ENCODE measurements at places on chromosomes 2 and 18. TPM values are rescaled to one million over a fixed set of nuclear protein-coding genes. Genes with fewer than 3 reads are reported as not detected.

DNA sequence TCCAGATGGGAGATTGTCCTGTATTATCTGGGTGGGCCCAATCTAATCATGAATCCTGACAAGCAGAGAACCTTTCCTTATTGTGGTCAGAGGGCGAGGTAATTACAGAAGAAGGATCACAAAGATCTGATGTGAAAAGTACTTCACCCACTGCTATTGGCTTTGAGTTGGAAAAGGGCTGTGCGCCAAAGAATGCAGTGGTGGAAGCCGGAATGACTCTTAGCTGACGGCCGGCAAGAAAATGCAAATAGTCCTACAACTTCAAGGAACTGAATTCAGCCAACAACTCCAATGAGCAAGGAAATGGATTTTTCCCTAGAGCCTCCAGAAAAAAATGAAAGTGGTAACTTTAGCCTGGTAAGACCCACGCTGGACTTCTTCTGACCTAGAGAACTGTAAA is 67.3 kb downstream of the CTNNA2 start:
- DNase-seq = peak; percentile 72

GRCh38 chr2:145484448-145485097 is 964.7 kb upstream of the ZEB2 start:
- peak; percentile 76 for DNase-seq

DNA sequence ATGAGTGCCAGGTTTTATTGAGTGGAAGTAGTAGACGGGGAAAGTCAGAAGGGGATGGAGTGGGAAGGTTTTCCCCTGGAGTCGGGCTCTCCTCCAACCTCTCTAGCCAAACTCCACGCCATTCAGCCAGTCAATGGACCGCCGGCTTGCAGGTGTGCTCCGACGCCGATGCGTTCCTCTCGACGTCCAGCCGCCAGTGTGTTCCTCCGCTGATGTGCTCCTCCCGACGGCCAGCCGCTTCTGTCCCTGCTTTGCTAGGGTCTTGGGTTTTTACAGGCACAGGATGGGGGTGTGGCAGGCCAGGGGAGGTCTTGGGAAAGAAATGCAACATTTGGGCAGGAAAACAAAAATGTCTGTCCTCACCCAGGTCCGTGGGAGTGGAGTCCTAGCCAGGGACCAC is 94.3 kb upstream of the TEX51 start:
- DNase-seq = no peak

DNA sequence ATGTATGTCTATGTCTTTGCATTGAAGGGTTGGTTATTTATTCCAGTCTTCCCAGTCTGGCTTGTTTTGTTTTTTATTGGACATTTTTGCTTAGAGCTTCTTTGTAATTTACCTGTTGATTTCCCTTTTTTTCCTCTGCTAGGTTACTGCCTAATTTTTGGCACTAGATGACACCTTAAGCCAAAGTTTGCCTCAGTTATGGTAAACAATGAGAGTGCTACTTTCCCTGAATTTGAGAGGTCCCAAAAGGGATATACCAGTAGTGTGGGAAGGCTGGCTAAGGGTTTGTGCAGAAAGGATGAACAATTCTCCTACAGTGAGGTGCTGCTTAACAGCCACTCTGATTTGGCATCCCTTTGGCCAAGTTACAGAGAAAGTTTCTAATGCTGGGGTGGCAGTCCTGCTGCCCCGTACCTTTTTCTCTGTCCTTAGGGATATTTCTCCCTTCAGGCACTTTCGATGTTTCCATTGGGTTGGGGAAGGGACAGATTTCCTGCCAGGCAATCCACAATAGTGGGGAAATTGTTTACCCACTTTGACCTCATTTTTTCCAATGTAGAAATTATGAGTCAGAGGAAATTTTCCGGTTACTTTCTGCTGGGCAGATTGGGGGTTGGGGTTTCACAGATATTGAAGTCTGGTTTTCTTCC is 354.9 kb downstream of the PTPRM start:
- DNase-seq = peak; percentile 80

DNA sequence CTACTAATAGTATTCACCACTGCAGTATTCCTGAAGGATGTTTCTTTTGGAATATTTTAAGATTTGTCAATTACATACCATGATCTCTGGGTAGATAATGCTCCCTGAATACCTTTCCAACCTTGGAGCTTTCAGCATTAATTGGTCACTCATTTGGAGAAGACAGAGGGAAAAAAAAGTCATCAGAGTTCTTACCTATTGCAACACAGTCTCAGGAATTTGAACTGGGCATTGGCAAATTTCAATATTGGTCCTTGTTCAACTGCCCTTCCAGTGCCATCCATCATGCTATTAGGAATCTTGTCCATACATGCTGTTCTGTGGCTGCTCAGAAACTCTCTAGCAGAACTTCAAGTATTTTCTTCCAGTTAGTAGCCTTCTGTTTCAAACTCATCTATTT is 83.6 kb upstream of the KCNJ3 start:
- DNase-seq = no peak

GRCh38 chr2:75606761-75607399 is 39.7 kb upstream of the MRPL19 start:
- DNase-seq = no peak

DNA sequence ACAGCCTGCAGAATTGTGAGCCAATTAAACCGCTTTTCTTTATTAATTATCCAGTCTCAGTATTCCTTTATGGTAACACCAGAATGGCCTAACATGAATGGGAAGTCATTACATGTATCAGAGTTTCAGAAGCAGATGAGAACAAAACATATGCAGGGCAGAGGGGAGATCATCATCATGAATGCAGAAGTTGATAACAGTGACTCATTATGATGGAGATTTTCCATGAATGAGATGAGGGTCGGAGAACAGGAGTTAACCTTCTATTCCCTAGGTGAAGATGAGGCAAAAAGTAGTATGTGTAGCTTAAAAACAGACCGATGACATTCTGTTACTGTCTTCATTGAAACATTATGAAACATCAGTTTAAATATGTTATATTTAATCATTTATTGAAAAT is 59.5 kb upstream of the PPM1B start:
- no peak for DNase-seq

DNA sequence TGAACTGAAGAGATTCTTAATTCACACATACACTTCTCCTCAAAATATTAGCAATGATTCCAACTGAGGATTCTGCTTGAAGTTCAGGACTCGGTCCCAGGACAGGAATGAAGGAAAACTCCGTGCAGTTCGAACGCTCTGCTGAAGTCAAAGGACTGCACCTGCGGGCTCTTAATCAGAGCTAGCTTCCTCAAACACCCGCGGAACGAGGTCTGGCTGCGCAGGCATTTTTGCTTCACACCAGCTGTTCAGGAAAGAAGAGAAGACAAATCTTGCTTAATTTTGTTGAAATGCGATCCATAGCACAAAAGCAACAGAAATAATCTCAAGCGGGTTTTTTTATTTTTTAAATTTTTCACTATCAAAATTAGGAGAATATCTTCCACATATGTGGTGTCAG is 175.6 kb downstream of the LAMA1 start:
- no peak for DNase-seq

DNA sequence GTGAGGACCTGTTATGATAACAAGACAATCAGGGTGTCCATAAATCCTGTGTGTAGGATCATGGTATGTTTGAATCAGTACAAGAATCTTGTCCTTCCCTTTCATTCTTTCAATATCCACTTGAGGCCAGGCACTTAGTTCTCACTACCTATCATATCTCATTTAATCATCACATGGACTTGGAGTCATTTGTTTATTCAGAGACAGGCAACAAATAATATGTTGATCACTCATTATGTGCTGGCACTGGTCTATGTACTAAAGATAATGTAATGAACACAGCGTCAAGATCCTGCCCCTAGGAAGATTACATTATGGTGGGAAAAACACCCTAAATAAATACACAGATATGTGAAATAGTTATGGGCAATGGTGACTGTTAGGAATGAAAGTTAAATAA is 342.6 kb downstream of the LPIN1 start:
- no peak for DNase-seq

GRCh38 chr2:20617081-20617575 is 33.8 kb downstream of the HS1BP3 start:
- no peak for DNase-seq

GRCh38 chr2:108145557-108146326 is 94.0 kb upstream of the SULT1C3 start:
- DNase-seq = peak; percentile 41

GRCh38 chr2:115543461-115543860 is 1101.0 kb downstream of the DPP10 start:
- no peak for DNase-seq

- DNase-seq = no peak
Observed at GRCh38 chr2:59804732-59805131, 748.7 kb downstream of the BCL11A start.

DNA sequence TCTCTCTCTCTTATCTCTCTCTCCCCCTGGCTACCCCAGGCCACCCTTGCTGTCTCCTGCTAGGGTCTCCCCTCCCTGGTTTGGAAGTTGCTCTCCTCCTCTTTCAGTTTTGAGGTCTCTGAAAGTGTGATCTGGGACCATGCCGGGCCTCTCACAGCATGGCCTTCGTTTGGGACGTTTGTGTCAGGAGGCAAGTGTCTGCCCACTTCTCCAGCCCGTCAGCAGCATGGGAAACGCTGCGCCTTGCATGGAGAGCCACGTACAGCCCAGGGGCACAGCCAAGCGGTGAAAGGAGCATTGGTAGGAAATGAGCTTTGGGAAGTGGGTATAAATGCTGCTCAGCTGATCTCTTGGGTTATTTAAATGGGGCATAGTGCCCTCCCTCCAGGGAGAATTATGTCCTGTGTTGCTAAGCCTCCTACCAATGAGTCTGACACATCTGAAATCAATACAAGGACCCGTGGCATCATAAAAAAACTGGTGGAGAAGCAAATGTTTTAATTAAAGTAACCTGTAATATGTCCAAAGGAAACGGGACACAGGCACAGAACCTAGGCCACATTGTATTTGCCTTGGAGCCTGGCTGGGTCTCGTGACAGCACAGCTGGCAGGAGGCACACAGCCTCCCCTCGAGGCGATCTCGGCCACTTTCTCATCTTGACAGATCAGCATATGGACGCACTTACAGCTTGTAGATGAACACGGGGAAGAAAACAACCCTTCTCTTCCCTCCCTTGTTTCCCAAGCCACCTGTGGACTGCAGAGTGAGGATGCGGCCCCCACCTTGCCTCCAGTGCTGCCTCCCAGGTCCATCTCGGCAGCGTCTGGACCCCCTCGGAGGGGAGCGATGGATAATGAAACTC is 72.7 kb downstream of the SH3RF3 start:
- no peak for DNase-seq

- DNase-seq = no peak
Observed at GRCh38 chr18:56872140-56872539, 221.0 kb downstream of the WDR7 start.

DNA sequence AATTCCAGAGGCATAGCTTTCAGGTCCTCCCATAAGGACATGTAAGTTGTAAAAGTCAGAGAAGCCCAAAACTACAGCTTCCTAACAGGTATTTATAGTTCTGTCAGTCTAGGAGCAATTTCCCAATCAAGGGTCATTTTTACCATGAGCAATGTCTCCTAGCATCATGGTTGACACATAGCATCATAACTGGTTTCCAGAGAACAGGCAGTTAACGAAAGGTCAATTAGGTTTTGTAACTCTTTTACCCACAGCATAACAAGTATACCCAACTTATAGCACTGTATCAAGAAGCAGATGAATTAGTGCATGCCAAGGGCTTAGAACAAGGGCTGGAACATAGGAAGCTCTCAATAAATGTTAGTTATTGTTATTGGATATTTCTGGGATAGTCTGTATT is 110.1 kb downstream of the MREG start:
- DNase-seq = no peak

Gene BIRC6
- total RNA-seq = 162 TPM

Gene DOCK10
- total RNA-seq = 26.3 TPM

Gene CNOT9
- 31.4 TPM for total RNA-seq

Gene SLC5A7
- not detected for total RNA-seq

Gene ANTXR1
- 45.5 TPM for total RNA-seq

Gene CFAP221
- not detected for total RNA-seq
